ENCODE measurements at places on chromosomes 7 and 10.

GRCh38 chr10:53361281-53361680, 588.7 kb upstream of the MBL2 start:
- DNase-seq, result no peak

GRCh38 chr10:89809766-89810165, 108.4 kb downstream of the KIF20B start:
- no peak for DNase-seq

DNA sequence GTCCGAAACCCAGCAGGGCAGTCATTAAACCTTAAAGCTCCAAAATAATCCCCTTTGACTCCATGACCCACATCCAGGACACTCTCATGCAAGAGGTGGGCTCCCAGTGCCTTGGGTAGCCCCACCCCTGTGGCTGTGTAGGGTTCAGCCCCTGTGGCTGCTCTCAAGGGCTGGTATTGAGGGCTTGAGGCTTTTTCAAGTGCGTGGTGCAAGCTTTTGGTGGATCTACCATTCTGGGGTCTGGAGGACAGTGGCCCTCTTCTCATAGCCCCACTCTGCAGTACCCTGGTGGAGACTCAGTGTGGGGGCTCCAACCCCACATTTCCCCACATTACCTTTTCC, 50.5 kb downstream of the RSBN1L start:
- no peak for DNase-seq

- DNase-seq, result no peak
These were observed 30.0 kb downstream of the EEPD1 start for GRCh38 chr7:36182854-36183604.
